Activated CD4-positive, alpha-beta T cell treated with anti-CD3 and anti-CD28 coated beads, Interleukin-2, amount 10 ng/mL, durations not matched to agents 24 days and 14 days (primary cell): ENCODE measurements at places on chromosomes 11 and 22.

GRCh38 chr11:27868226-27868625 is 168.0 kb upstream of the BDNF start:
- H3K27me3 ChIP-seq: no peaks in the 10 kb centered on the region
- H3K4me1 ChIP-seq: no peaks in the 10 kb centered on the region
- H3K27ac ChIP-seq: no peak overlapping the region
- no peaks in the 10 kb centered on the region for H3K36me3 ChIP-seq

GRCh38 chr22:41963453-41964111 is 5.7 kb upstream of the SEPTIN3 start:
- H3K27me3 ChIP-seq: no peaks in the 10 kb centered on the region
- peaks cover 8% of the 10 kb centered on the region for H3K4me1 ChIP-seq
- no peak for DNase-seq
- no peak overlapping the region for H3K4me3 ChIP-seq
- no peaks in the 10 kb centered on the region for H3K36me3 ChIP-seq

GRCh38 chr22:45424241-45424731 is 10.8 kb downstream of the RIBC2 start:
- peaks cover 15% of the 10 kb centered on the region for H3K36me3 ChIP-seq
- no peak for DNase-seq
- H3K27me3 ChIP-seq: no peaks in the 10 kb centered on the region
- H3K27ac ChIP-seq: no peak overlapping the region
- peaks cover 2% of the 10 kb centered on the region for H3K4me1 ChIP-seq

DNA sequence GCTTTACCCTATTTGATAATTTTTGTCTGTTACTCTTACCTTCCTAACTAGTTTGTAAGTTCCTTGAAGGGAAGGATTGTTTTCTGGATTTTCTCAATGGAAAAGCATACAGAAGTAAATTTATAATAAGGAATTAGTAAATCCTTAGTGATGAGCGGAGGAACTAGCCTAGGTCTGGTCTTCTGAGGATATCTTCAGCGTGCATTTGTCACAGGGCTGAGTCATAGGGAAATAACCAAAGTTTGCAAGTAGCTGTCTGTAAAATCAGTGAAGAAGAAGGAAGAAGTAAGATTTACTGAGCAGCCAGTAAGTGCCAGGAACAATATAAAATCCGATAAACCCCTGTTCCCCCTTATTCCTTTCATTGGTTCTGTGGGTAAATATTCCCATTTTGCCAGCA is 162.7 kb upstream of the SORL1-AS1 start:
- DNase-seq: no peak
- H3K4me3 ChIP-seq: no peak overlapping the region
- no peaks in the 10 kb centered on the region for H3K27me3 ChIP-seq
- peaks cover 65% of the 10 kb centered on the region for H3K36me3 ChIP-seq

GRCh38 chr11:17683377-17684161 is 35.8 kb upstream of the MYOD1 start:
- DNase-seq: peak; percentile 37
- no peak overlapping the region for H3K27ac ChIP-seq
- H3K4me1 ChIP-seq: no peaks in the 10 kb centered on the region
- peaks cover 8% of the 10 kb centered on the region for H3K27me3 ChIP-seq
- H3K36me3 ChIP-seq: no peaks in the 10 kb centered on the region

- no peaks in the 10 kb centered on the region for H3K4me1 ChIP-seq
- no peak overlapping the region for H3K27ac ChIP-seq
- no peak overlapping the region for H3K4me3 ChIP-seq
- no peaks in the 10 kb centered on the region for H3K27me3 ChIP-seq
- H3K36me3 ChIP-seq: no peaks in the 10 kb centered on the region
- DNase-seq: no peak
Observed at GRCh38 chr11:80815752-80816453, 1375.1 kb upstream of the TENM4 start.

- no peaks in the 10 kb centered on the region for H3K27me3 ChIP-seq
- no peak for DNase-seq
- H3K27ac ChIP-seq: no peak overlapping the region
- no peaks in the 10 kb centered on the region for H3K36me3 ChIP-seq
- no peak overlapping the region for H3K4me3 ChIP-seq
- no peaks in the 10 kb centered on the region for H3K4me1 ChIP-seq
Observed at GRCh38 chr11:129190087-129190486, 2.0 kb downstream of the ARHGAP32 start.

DNA sequence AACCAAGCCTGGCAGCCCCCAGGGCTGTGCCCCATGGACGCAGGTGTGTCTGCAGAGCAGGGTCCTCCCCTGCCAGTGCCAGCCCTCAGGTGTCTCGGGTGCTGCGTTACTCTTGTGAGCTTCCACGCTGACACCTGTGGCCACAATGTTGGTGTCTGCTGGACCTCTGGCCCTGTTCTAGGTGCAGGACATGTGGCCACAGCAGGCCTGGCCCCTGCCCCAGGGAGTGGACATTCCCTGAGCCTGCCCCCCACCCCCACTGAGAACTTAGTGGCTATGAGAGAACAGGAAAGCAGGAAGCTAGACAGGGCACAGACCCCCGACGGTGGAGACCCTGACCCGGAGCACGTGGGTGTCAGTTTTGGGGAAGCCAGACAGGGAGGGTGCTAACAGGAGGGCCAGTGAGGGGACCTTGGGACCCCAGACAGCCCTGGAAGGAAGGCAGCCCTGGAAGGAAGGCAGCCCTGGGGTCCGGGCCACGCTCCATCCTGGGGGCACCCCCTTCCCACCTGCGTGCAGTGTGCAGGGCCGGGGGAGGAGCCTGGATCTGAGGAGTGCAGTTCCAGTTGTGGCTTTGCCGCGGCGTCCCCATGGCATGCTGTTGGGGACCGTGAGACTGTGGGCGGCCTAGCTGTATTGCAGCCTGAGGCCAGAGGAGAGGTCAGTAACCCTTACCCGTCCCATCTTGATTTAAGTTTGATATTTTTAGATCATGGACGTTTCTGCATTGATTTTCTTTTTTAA is 43.9 kb upstream of the PPARA start:
- no peak overlapping the region for H3K4me3 ChIP-seq
- no peak for DNase-seq
- no peak overlapping the region for H3K27ac ChIP-seq
- no peaks in the 10 kb centered on the region for H3K27me3 ChIP-seq
- no peaks in the 10 kb centered on the region for H3K36me3 ChIP-seq
- H3K4me1 ChIP-seq: no peaks in the 10 kb centered on the region

GRCh38 chr11:108629274-108629673 is 35.6 kb upstream of the DDX10 start:
- H3K27me3 ChIP-seq: peaks cover 19% of the 10 kb centered on the region
- H3K4me3 ChIP-seq: no peak overlapping the region
- H3K36me3 ChIP-seq: no peaks in the 10 kb centered on the region
- H3K4me1 ChIP-seq: peaks cover 8% of the 10 kb centered on the region
- H3K27ac ChIP-seq: no peak overlapping the region

DNA sequence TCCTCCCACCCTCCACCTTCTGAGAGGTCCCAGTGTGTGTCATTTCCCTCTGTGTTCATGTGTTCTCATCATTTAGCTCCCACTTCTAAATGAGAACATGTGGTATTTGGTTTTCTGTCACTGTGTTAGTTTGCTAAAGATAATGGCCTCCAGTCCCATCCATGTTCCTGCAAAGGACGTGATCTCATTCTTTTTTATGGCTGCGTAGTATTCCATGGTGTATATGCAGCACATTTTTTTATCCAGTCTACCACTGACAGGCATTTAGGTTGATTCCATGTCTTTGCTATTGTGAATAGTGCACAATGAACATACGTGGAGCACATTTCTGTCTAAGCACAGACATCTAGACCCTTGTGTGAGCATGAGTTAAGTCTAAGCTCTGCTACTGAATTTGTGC is 5.7 kb downstream of the CD3E start:
- peaks cover 74% of the 10 kb centered on the region for H3K4me1 ChIP-seq
- H3K36me3 ChIP-seq: peaks cover 83% of the 10 kb centered on the region
- no peak for DNase-seq
- H3K27ac ChIP-seq: peak overlapping the region; percentile 59
- peak overlapping the region; percentile 12 for H3K4me3 ChIP-seq

- DNase-seq: no peak
- H3K36me3 ChIP-seq: no peaks in the 10 kb centered on the region
- H3K27me3 ChIP-seq: peaks cover 6% of the 10 kb centered on the region
- H3K4me1 ChIP-seq: no peaks in the 10 kb centered on the region
Observed at GRCh38 chr11:110000850-110001249, 92.3 kb upstream of the ZC3H12C start.

DNA sequence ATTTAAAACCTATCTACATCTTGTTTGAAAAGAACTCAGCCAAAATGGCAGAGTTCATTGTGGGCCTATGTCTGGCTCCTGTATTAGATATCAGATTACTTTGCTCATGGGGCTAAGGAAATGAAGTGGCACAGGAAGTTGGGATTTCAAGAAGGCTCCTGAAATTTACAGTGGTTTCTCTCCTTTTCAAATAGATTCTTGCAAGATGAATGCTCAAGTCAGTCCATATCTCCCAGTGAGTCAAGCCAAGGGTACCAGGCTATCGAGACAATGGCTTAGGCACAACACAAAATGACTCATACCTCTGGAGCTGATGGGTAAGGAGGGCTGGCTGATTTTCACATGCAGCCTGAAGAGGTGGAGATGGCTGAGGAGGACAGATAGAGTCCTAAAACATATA is 24.1 kb upstream of the APOA1 start:
- H3K27ac ChIP-seq: no peak overlapping the region
- H3K4me3 ChIP-seq: no peak overlapping the region
- H3K36me3 ChIP-seq: peaks cover 66% of the 10 kb centered on the region
- no peak for DNase-seq
- no peaks in the 10 kb centered on the region for H3K27me3 ChIP-seq
- peaks cover 7% of the 10 kb centered on the region for H3K4me1 ChIP-seq

DNA sequence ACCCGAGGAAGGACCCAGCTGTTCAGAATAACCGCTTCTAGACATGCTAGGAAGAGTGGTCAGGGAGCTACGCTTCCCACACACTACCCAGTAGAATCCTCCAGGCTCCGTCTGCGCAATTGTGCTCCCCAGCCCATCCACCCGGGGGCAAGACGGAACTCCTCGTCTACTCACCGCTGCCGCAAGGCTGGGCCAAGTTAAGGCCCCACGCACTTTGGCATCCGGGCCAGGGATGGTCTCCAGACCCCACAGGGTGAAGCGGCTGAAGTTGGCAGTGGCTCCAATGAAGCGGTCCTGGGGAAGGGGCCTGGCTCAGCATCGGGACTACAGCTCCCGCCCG is 757 bp downstream of the RNASEH2C start:
- H3K27me3 ChIP-seq: peaks cover 2% of the 10 kb centered on the region
- peaks cover 25% of the 10 kb centered on the region for H3K4me1 ChIP-seq
- H3K4me3 ChIP-seq: peak overlapping the region; percentile 97
- no peak for DNase-seq

DNA sequence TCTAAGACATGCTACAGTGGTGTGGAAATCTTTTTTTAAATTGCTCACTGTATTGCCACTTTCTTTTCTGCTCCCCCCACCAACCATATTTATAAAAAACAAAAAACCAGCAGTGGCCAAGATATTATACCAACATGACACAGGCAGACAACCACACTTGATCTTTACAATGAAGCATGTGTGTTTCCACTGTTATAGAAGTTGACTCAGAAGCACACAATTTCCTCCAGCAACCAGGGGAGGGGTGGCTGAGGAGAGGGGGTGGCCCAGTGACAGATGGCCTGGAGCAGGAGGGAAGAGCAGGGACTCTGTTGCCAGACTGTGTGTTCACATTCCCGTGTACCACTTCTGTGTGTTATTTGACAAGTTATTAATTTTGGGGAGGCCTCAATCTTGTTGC is 14.8 kb downstream of the CD59 start:
- peaks cover 1% of the 10 kb centered on the region for H3K27me3 ChIP-seq
- H3K4me1 ChIP-seq: peaks cover 56% of the 10 kb centered on the region
- peak overlapping the region; percentile 73 for H3K27ac ChIP-seq
- H3K36me3 ChIP-seq: peaks cover 43% of the 10 kb centered on the region

- no peak for DNase-seq
- H3K4me1 ChIP-seq: peaks cover 36% of the 10 kb centered on the region
- H3K4me3 ChIP-seq: no peak overlapping the region
- H3K36me3 ChIP-seq: peaks cover 32% of the 10 kb centered on the region
Observed at GRCh38 chr22:49785841-49786471, 41.7 kb downstream of the BRD1 start.
